ENCODE measurements at places on chromosomes 6 and 20. TPM values are rescaled to one million over a fixed set of nuclear protein-coding genes. Genes with fewer than 3 reads are reported as not detected.
A peak's percentile ranks its signal among the peaks of the same experiment; 100 is the strongest.

- DNase-seq: no peak
- H3K4me1 ChIP-seq: no peaks in the 10 kb centered on the region
- no peaks in the 10 kb centered on the region for H3K27me3 ChIP-seq
- H3K27ac ChIP-seq: no peak overlapping the region
Observed at GRCh38 chr20:32612351-32613191, 27.4 kb upstream of the NOL4L start.

GRCh38 chr6:1200409-1201101 is 111.3 kb upstream of the FOXQ1 start:
- H3K36me3 ChIP-seq: no peaks in the 10 kb centered on the region
- no peak overlapping the region for H3K4me3 ChIP-seq
- H3K4me1 ChIP-seq: no peaks in the 10 kb centered on the region

DNA sequence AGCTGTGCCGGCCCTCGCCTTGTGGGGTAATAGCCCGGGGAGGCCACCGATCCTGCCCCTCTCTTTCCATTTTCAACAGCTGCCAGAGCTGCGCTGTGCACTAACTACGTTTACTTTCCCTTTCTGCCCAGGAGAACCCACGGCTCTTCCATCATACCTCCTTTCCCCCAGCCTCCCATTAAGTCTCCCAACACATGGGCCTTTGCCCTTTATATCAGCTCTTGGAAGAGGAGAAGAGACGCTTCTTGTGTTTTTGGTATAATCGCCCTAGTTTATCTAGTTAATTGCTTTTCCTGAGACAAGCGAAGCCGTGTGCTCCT is 637 bp downstream of the UBR2 start:
- peaks cover 24% of the 10 kb centered on the region for H3K4me1 ChIP-seq
- no peak for DNase-seq
- peak overlapping the region; percentile 84 for H3K4me3 ChIP-seq
- H3K36me3 ChIP-seq: peaks cover 19% of the 10 kb centered on the region
- H3K27ac ChIP-seq: peak overlapping the region; percentile 60

DNA sequence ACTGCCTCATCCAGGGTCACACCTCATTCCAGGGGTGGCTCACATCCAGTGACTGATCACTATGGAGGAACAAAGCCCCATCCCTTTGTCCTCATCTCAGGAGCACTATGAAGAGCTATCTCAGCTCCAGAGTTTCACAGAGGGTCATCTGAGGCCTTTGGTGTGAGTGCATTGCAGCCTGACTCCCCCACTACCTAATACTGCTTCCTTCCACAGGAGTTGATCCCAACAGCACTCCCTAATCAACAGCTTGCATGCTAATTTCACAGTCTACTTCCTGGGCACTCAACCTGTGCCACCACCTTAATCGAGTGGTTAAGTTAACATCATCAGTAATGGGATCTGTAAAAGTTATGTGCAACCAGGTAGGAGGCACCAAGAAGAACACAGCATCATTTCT is 37.7 kb downstream of the F13A1 start:
- no peaks in the 10 kb centered on the region for H3K27me3 ChIP-seq
- DNase-seq: no peak
- peak overlapping the region; percentile 54 for H3K4me3 ChIP-seq
- H3K36me3 ChIP-seq: no peaks in the 10 kb centered on the region

- H3K27me3 ChIP-seq: no peaks in the 10 kb centered on the region
- peak; percentile 93 for DNase-seq
- peaks cover 14% of the 10 kb centered on the region for H3K36me3 ChIP-seq
- no peak overlapping the region for H3K4me3 ChIP-seq
Observed at GRCh38 chr20:37519508-37520418, 1.3 kb upstream of the NNAT start.

- DNase-seq: no peak
- no peaks in the 10 kb centered on the region for H3K4me1 ChIP-seq
- H3K36me3 ChIP-seq: peaks cover 29% of the 10 kb centered on the region
- no peak overlapping the region for H3K27ac ChIP-seq
- no peaks in the 10 kb centered on the region for H3K27me3 ChIP-seq
Observed at GRCh38 chr20:33645396-33645795, 16.7 kb upstream of the C20orf144 start.

GRCh38 chr20:41632896-41633295 is 14.7 kb upstream of the CHD6 start:
- DNase-seq: peak; percentile 56
- peaks cover 10% of the 10 kb centered on the region for H3K4me1 ChIP-seq
- H3K27me3 ChIP-seq: no peaks in the 10 kb centered on the region
- no peaks in the 10 kb centered on the region for H3K36me3 ChIP-seq

DNA sequence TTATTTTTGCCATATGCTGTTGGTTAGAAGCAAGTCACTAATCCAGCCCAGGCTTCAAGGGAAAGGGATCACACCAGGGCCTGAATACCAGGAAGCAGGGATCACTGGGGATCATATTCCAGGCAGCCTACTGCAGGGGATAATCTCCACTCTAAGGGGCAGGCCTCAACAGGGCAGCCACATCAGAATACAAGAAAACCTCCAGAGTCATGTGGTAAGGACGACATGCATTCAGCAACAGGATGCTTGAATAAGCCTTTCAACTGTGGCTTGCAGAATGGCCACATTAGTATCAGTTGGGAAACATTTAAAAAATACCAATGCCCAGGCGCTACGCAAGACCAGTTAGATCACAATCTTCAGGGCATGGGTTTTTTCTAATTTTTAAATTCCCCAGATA is 109.1 kb downstream of the LY86 start:
- no peaks in the 10 kb centered on the region for H3K27me3 ChIP-seq
- H3K27ac ChIP-seq: no peak overlapping the region
- no peaks in the 10 kb centered on the region for H3K4me1 ChIP-seq
- no peaks in the 10 kb centered on the region for H3K36me3 ChIP-seq
- no peak for DNase-seq
- no peak overlapping the region for H3K4me3 ChIP-seq

GRCh38 chr6:140029551-140029950 is 655.1 kb upstream of the CITED2 start:
- no peaks in the 10 kb centered on the region for H3K27me3 ChIP-seq
- H3K4me3 ChIP-seq: no peak overlapping the region
- no peak for DNase-seq
- H3K36me3 ChIP-seq: no peaks in the 10 kb centered on the region

TINAG gene
- not detected for total RNA-seq

BEND3 gene
- 7.7 TPM for total RNA-seq

SLC17A1 gene
- not detected for total RNA-seq

TBXT gene
- total RNA-seq: 11.3 TPM

GRM4 gene
- not detected for total RNA-seq

Measured in Karpas-422 (cell line).